ENCODE measurements at places on chromosomes 2 and 18.

DNA sequence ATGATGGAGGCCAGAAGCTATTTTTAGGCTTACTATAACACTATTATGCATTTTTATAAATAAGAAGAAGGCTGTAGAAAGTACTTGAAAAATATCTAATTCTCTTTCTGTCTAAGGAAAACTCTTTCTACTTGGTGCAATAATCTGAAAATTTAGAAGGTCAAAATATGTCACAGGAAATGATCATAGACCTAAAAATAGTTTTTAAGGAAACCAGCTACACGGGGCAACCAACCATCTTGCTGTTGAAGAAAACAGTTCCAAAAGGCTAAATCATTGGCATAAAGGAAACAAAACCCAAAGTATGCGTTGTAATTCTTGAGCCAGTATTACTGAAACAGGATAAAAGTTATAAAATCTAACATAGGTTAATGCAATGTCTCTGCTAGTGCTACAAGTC lies 40.2 kb downstream of the SOCS6 start:
- DNase-seq, result no peak

- DNase-seq, result no peak
Observed at GRCh38 chr2:207110715-207111114, 55.0 kb downstream of the KLF7 start.

DNA sequence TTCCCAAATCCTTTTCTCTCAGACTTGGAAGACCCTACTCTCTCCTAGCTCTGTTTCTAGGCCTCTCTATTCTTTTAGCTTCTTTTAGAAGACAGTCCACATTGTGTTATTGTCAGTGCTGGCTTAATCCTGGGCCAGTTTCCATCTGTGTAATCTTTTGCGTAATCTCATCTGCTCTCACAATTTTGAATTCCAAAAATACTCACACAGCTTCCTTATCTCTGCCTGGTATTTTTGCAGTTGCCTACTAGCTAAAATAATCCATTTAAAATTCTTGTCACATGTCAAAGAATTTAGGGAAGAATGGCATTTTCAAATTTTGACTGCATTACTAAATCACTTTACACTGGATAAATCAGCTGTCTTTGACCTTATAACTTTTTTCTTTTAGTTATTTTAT lies 200.6 kb upstream of the MEX3C start:
- no peak for DNase-seq

- no peak for DNase-seq
Observed at GRCh38 chr2:60463249-60463648, 90.2 kb downstream of the BCL11A start.

- no peak for DNase-seq
Observed at GRCh38 chr2:203805486-203805838, 62.1 kb upstream of the CTLA4 start.

GRCh38 chr2:215968499-215968898 lies 44.9 kb downstream of the MREG start:
- no peak for DNase-seq

GRCh38 chr18:63472380-63472779 lies 4.4 kb upstream of the SERPINB5 start:
- DNase-seq, result no peak
